Neuronal stem cell (in vitro differentiated cells): ENCODE measurements at places on chromosomes 12 and 14.

- DNase-seq: no peak
Observed at GRCh38 chr12:50580436-50580835, 75.7 kb downstream of the DIP2B start.

DNA sequence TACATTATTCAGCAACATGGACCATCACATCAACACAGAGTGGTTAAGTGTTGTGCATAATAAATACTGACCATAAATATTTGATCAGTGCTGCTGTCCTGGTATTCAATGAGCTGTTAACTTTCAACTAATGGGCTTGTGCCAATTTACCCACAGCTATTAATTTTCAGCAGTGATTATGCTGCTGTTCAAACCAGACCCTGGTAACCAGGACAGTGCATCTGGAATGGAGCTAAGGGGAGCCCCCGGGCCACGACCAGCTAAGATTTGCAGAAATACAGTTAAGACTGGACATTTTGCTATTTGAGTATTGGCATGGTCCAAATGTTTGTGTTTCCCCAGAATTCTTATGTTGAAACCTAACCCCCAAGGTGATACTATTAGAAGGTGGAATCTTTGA is 180.4 kb upstream of the GZMB start:
- DNase-seq: no peak

GRCh38 chr12:12812618-12813119 is 477 bp upstream of the DDX47 start:
- no peak for DNase-seq

DNA sequence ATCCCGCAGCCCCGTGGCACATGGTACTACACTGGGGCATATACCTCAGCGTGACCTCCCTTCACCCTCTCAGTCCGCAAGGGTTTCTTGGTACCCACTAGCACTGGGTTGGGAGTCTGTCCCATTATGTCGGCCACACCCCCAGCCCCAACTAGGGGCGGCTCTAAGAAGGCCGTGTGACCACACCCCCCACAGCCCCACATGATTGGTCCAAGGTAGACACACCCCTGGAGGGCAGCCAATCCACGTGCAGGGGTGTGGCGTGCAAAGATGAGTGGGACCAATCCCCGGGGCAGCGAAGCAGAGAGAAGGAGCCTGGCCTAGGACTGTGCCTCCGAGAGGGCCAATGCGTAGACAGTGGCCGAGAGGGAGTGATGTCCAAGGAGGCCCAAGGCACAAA is 34.6 kb upstream of the BEGAIN start:
- DNase-seq: no peak

DNA sequence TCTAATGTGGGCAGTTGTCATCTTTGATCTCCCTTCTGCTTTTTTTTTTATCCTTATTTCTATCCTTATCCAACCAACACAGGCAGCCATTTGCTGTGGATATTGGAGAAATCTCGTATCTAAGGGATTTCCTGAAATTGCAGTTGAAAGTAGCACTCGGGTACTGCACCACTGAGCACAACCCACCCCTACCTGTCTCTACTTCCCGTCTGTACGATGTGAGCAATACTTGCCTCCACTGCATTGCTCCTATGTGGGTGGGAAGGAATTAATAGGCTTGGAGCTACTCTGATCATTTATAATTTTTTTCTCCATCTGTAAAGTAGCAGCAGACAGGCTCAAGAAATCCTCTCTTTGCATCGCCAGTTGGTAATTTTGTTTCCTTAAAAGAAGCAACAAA is 300.4 kb downstream of the SNAPC1 start:
- DNase-seq: no peak

DNA sequence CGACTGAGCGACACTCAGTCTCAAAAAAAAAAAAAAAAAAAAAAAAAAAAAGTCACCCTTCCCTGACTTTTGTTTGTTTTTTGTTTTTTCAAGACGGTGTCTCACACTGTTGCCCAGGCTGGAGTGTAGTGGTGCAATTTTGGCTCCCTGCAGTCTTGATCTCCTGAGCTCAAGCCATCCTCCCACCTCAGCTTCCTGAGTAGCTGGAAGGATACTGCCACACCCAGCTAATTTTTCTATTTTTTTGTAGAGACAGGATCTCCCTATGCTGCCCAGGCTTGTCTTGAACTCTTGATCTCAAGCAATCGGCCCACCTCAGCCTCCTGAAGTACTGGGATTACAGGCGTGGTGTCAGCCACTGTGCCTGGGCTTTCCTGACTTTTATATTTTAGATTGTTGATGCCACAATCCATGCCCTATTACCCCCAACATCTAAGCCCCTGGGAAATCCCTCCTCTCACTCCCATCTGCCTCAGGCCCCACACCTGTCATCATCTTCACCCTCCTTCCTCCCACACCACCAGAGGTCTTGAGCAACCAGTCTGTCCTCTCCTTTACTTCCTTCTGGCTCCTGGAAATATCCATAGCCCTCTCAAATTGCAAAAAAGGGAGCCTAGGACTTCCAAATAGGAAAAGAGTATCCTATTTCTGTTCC is 7.8 kb downstream of the IKZF4 start:
- no peak for DNase-seq

DNA sequence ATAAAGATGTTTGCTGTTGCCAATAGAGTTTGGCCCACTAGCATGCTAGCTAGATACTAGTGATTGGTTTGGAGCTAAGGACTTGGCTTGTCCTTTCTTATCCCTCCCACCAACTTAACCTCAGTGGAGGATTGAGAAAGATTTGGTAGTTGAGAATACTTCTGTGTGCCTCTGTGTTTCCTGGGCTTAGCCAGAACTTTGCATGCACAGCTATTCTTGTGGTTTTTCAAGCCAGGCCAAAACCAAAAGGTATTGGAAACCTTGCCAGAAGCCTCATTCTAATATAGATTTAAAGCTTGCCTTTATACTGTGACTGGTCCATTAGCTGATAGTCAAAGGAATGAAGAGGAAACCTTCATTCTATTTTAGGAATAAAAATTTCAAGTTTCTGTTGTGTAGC is 188.5 kb downstream of the CCDC91 start:
- no peak for DNase-seq

GRCh38 chr14:91078095-91078737 is 17.8 kb upstream of the RPS6KA5 start:
- DNase-seq: no peak

GRCh38 chr12:52013626-52014310 is 7.0 kb downstream of the TAMALIN start:
- no peak for DNase-seq

DNA sequence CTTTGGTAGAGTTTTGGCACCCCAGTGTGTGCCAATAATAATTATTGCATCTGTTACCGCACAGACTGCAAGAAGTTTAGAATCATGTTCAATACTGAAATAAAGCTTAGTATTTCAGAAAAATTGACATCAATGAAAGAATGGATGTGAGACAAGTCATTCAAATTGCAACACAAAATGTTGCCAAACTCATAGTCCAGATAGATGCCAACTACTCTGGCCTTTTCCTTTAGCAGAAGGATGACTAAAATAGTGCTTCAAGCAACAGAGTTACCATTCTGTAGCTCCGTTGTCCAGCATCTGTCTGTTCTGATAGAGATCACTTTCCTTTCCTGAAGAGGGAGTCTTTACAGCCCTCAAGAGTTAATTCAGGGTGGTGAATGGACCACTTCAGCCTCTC is 77.5 kb downstream of the LIN7A start:
- DNase-seq: no peak

DNA sequence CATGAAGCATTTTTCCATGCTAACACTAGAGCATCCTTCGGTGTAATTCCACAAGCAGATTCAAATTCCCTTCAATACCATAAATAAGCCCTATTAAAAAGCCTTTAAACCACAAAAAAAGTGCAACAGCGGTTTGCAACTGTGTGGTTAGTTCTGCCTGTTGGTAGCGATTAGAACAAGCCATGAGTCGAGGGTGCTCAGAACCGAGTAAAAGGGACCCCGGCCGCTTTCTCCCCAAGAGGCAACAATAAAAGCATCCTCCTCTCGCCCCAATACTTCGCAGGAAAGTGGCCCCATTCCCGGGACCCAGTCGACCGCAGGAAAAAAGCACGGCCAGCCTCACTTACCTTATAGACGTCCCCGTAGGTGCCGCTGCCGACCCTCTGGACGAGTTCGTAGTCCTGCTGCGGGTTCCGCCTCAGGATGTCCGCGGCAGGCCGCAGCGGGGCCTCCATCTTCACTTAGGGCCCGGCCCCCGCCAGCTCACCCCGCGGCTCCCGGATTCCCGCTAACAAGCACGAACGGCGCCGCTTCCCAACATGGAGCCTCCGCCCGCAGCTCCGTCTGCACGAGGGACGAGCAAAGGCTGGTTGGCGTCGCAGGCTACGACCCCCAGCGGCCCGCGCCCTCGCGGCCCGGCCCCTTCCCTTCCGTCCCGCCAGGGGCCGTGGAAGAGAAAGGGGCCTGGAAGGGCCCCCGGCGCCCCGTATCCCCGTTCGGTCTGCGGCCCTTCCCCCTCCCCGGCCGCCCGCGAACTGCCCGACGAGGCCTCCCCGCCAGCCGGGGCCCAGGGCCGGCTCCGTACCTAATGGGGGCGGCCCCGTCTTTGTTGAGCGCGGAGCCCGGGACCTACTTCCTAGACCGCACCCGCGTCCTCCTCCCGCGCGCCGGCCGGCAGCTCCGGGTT is 521 bp downstream of the MAP4K5 start:
- peak; percentile 38 for DNase-seq

DNA sequence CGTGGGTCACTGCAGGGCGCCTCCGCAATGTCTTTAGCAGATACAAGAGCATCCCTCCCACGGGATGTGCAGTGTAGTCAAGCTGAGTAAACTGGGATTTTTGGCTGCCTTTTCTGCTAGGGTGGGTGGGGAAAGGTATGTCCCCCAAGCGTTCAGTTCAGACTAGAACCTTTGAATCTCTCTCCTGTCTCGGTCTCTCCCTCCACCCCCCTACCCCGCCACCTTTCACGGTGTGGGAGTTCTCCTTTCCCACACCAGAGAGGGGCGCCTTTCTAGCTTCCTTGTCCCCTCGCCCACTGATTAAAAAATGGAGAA is 525 bp upstream of the FAR2 start:
- DNase-seq: no peak
